ENCODE measurements at places on chromosomes 5 and 9.

GRCh38 chr5:171601266-171601881 lies 181.9 kb downstream of the FGF18 start:
- no peak for DNase-seq

- DNase-seq: no peak
These were observed 17.3 kb downstream of the MEGF10 start for GRCh38 chr5:127307868-127308267.

DNA sequence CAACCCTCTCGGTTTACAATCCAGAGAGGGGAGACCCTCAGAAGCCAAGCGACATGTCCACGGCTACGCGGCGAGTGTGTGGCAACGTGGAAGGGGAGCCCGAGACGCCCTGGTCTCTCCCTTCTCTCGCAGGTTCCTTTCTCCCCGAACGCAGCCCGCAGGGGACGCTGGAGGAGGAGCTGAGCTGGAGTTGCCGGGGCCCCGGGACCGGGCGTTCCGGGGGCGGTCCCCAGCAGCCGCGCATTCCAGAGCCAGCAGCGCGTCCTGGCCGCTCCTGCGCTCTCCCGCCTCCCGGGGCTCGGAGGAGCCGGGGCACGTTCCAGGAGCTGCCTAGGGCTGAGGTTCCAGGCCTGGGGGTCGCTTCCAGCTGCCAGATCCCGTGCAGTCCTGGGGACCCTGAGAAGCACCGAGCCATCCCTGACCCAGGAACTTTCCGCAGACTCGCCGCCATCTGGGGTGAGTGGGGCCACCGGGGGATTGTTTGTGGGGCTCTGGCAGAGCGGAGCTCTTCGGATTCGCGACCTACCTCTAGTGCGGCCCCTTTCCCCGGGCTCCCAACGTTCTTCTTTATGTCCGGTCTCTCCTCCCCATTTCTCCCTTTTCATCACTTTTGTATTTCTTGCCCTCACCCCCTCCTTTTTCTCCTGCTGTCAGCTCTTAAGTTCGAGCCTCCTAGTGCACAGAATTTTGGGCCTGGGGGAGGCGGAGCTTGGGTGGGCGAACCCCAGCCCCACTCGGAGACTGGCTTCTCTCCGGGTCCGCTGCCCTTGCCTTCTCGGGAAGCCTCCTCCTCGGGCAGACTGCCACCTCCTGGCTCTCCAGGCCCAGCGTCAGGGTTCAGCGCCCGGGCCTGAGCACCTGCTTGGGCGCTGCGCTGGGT lies at the start of gene SMIM3:
Gene SMIM3 (plus strand): TSS at position 241 of the 880 bp plus-strand sequence. CDS start 16,684 bp downstream, outside the sequence.
- DNase-seq: peak; percentile 51

DNA sequence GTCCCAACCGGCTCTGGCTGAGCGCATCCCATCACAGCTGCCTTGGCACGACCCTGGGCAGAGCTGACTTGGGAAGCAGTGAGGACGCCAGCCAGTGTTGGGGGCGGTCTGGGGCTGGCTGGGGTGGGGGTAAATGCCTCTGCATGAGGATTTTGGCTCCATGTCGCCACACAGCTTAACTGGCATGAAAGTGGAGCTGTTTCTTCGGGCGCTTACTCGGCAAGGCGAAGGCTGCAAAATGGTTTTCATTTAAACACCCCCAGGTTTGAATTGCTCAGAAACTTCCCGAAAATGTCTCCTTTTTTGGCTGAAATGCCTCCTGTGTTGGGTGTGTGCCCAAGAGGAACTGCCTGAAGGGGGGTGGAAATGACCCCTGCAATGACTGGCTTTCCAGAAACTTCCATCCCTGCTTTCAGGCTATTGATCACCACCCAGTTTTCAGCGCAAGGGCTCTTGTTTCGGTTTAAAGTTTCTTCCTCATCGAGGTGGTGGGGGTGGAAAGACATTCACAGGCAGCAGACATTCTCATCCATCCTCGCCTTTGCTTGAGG lies 38.3 kb downstream of the PTGES start:
- DNase-seq: no peak

- no peak for DNase-seq
These were observed 6.5 kb upstream of the FBXO10 start for GRCh38 chr9:37582548-37583157.

DNA sequence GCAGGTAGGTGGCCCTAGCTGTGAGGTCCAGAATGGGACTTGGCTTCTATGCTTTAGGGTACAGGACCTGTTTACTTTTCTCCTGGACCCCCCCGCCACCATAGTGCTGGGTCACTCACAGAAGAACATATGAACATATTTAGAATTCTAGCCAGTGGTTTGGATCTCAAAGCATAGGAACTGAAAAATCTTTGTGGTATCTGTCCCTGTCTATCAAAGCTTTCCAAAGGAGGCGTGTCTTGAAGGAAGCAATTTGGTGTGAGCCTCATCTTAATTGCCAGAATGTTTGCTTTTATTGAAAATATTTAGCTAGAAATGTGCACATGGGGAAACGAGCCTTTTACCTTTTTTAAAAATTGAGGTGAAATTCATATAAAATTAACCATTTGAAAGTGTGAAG lies 6.2 kb downstream of the PHF2 start:
- DNase-seq: no peak

DNA sequence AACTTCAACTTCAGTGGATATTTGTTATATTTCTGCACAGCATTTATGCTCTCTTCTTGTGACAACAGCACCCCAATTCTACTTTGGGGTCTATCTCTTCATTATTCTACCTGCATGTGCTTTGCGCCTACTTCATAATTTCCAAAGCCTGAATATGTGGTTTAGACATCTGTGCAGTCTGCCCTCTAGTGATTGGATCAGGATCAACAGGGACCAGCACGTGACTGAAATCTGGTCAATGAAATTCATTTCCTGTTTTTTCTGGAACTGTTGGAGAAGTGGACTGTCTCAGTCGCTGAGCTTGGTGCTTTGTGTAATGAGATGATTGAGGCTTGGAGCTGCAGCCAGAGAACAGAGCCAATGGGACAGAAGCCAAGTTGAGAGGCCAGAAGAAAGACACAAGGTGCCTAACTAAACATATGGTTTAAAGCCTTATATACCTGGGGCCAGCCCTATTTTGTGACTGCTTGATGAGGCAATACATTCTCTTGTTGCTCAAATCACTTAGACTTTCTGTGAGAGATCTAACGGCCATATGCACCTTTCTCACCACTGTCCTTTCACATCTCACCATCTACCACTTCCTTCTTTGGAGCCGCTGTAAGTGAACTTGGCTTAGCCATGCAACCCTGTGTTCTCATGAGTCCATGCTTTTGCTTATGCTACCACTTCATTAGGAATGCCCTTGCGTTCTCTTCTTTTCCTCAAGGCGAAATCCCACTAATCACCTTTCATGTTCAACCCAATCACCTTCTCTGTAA lies 68.8 kb upstream of the PPP2R2B start:
- DNase-seq: no peak

- peak; percentile 88 for DNase-seq
These were observed at the start of gene ANKRD33B for GRCh38 chr5:10563945-10564837. Gene ANKRD33B, plus strand, starts transcription at chr5:10564070. Its CDS starts 398 bp downstream, at chr5:10564468.
